ENCODE measurements at places on chromosomes 12 and 14. TPM values are rescaled to one million over a fixed set of nuclear protein-coding genes. Genes with fewer than 3 reads are reported as not detected.

CLEC2B gene
- total RNA-seq = not detected

DNA sequence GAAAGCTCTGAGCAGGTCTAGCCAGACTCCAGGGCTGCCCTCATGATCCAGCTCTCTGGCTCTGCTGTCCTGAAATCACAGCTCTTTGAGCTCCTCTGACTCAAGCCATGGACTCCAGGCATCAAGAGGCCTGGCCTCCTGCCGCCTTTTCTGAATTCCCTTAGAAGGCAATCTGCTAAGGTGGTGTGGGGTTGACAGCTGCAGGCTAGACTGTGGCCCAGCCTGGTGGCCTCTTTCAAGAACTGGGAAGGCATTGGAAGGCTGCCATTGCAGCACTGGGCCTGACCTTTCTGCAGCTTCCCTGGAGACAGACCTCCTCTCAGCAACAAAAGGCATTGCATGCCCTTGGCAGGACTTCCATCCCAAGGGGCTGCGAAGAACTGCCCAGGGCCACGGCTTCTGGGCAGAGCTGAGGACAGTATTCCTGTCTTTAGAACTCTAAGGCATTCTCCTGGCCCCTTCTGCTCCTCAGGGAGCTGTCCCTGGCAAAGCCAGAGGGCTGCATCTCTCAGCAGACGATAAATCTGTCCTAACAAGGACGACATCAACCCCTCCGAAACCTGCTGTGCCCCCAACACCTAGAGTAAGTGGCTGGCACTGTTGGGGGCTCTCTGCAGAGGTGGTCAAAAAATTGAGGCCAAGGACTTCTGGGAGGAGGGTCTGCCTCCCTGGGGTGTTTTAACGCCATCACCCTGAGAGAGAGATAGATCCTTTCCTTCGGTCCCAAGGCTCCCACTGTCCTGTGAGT, 115.6 kb downstream of the RBM19 start:
- no peak for DNase-seq

DNA sequence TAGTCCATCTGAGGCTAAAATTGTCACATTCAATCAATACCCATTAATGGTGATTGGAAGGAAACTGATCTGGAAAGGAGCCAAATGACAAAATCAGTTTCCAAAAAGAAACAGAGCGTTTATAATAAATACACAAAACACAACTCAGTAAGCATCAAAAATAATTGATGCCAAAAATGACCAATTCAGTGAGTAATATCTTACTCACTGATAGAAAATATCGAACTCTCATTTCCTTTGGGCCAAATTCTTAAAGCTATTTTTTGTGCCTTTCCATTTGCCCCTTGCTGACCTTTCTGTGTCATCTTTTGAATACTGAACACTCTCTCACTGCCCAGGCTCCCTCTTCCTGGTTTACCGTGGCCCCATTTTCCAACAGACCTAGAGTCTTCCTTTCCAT, 22.5 kb upstream of the ATP2B1 start:
- no peak for DNase-seq

DNA sequence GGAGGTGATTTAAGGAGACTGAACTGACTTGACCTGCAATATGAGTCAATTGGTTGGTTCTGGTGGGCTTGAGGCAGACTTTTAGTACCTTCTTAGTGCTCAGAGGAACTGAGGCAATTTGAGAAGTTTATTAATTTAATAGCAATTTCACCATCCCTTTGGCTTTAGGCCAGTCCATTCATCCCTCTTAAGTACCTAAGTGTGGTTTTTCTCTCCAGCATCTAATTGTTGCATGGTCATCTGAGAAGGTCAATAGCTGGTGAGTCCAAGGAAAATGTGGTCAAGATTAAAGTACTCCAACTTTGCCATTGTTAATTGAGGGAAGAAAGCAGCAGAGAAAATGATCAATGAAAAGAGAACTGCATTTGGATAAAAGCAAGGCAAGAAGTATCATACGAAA, 115.4 kb upstream of the DYRK2 start:
- DNase-seq = no peak
